ENCODE measurements at places on chromosomes 3 and 15.

DNA sequence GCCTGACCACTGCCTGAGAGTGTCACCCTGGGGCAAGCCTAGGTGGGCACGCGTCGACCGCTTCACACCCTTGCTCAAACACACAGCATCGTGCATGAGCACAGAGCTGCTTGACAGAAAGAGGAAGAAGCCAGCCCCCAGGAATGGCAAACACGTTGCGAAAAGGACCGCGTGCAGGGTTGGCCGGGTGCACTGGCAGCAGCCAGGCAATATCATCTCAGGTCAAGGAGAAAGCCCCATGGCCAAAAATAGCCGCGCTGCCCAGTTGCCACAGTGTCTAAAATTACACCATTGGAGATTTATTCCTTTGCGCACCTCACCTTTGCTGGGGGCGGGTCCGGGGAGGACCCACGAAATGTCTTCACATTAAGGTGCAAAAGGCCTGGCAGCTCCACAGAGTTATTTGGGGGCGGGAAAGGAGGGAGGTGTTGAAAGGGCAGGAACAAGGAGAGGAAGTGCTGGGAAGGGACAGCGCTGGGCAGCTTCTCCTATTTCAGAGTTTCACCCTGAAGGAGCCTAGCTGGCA lies 44.7 kb upstream of the NR2F2 start:
- DNase-seq: no peak

DNA sequence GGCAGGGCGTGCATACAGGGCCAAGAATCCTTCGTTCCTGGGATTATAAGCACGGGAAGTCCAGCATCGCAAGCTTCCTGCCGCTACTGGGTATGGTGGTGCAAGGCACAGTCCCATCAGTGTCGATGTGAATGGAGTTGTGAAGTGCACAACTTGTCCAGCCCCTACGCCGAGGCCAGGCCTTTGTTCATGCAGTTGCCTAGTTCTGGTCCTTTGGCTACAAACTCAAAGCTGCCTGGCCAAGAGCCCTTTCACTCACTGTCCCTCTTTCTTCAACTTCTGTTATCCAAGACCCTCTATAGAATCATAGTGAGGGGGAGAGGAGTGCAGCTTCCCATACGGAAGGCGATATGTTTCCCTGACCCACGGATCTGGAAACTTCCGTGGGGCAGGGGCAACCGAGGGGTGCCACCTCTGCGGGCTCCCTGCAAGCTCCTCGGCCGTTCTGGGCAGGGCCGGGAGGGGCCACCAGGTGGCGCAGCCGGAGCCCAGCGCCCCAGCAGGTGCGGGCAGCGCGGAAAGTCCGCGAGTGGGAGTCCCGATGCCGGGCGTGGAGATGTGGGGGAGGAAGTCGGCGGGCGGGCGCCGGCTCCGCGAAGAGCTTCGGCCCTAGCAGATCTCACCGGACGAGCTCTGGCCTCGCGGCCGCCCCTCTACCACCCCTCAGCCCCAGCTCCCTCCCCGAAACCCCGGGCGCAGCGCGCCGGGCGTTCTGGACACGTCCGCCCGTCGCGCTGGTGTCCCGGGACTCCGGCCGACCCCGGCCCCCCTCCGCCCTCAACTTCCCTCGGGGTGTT lies 693 bp downstream of the RASGRP1 start:
- DNase-seq: peak; percentile 50

GRCh38 chr3:9180764-9181117 lies 68.7 kb downstream of the SRGAP3 start:
- DNase-seq: no peak

GRCh38 chr15:75749820-75750219 lies 37.2 kb upstream of the CSPG4 start:
- no peak for DNase-seq

GRCh38 chr3:88767746-88768145 lies 339.7 kb upstream of the EPHA3 start:
- DNase-seq: no peak

DNA sequence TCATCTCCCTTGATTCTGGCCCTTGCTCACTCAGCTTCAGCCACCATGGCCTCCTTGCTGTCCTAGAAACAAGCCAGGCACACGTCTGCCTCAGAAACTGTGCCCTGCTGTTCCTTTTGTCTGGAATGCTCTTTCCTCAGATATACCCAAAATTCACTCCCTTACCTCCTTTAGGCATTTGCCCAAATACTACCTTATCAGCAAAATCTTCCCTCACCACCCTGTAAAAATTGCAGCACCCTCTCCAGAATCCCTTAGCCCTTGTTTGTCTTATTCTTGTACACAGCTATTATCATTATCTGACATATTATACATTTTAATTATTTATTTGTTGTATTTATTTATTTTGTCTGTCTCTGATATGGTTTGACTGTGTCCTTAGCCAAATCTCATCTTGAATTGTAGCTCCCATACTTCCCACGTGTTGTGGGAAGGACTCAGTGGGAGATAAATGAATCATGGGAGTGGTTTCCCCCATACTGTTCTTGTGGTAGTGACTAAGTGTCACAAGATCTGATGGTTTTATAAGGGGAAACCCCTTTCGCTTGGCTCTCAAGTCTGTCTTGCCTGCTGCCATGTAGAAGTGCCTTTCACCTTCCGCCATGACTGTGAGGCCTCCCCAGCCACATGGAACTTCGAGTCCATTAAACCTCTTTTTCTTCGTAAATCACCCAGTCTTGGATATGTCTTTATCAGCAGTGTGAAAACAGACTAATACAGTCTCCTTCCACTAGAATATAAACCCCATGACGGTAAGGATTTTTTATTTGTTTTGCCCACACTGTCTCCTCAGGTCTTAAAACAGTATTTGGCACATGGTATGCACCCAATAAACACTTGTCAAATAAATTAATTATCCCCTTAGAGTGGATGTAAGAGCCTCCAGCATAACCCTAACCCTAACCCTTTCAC lies 60.0 kb upstream of the STT3B start:
- peak; percentile 34 for DNase-seq

DNA sequence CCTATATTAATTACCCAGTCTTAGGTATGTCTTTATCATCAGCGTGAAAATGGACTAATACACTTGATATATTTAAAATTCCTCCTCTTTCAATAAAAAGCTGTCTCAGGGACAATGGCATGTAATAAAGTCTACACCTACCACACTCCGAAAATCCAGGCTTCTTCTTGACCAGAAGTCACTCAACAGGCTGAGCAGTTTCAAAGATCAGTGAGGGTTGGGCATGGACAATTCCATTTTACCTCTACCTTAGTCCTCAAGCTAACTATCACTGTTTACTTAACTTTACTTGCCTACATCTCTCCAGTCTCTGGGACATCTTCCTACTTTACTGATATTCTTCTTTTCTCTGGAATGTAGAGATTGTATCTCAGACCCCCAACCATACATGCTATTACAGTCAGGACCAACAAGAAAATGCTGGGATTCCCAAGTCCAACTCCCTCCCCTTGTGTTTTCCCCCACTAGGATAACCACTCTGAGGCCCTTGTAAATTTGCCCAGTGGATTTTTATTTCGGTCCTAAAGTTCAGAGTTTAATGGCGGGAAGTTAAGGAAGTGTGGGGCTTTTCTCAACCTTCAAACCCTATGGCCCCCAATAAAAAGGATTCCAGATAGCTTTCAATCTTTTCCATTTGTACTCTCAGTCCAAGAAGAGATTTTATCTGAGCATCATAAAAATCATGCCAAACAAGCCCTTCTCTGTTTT lies 137.1 kb upstream of the TSC22D2 start:
- no peak for DNase-seq

- DNase-seq: peak; percentile 37
These were observed 819 bp upstream of the RPL24 start for GRCh38 chr3:101687142-101687931.

DNA sequence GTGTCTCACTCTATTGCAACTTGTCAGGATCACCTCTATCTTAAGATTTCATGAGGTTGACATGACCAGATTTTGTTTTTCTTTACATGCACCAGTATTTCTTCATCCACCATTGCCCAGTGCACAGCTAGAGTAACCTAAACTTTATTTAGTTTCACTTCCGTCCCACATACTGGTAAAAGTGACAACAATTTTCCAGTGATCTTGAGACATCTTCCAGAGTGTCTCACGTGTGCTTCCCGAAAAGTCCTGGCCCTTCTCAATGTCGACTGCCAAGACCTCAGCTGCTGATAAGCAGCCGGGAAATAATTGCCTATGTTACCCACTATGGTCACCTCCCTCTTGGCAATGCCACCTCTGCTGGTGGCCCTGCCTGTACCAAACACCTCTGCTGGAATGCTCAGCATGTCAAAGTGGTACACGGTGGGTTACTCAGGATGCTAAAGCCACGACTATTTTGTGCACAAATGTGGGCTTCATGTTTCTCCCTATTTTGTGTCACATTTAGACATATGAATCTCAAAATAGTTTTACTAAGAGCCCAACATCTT lies 379.7 kb upstream of the TGFBR2 start:
- DNase-seq: no peak

DNA sequence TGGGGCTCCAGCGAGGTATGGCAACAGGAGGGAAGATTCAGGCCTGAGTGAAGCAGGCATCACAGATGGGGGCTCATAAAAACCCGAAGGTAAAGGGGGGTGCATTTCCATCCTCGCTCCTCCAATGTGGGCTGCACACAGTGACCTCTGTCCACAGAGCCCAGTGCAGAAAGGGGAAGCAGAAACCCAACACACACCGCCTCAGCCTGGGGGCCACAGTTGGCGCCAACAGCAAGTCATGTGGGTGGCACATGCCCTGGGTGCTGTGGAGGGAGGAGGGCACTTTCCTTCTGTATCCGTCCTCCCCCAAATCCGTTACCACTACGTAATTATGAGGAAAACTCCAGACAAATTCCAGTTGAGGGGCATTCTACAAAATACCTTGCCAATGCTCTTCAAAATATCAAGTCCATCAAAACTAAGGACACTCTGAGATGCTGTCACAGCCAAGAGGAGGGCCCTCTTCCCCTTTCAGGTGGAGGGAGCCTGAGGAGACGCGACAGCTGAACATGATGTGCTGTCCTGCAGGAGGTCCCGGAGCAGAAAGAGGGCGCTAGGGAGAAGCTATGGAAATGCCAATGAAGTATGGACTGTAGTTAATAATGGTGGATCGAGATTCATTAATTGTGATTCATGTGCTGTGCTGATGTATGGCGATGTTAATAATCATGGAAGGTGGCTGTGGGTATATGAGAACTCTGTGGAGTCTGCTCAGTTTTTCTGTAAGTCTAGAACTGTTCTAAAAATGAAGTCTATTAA lies 16.4 kb downstream of the APBA2 start:
- DNase-seq: peak; percentile 43

DNA sequence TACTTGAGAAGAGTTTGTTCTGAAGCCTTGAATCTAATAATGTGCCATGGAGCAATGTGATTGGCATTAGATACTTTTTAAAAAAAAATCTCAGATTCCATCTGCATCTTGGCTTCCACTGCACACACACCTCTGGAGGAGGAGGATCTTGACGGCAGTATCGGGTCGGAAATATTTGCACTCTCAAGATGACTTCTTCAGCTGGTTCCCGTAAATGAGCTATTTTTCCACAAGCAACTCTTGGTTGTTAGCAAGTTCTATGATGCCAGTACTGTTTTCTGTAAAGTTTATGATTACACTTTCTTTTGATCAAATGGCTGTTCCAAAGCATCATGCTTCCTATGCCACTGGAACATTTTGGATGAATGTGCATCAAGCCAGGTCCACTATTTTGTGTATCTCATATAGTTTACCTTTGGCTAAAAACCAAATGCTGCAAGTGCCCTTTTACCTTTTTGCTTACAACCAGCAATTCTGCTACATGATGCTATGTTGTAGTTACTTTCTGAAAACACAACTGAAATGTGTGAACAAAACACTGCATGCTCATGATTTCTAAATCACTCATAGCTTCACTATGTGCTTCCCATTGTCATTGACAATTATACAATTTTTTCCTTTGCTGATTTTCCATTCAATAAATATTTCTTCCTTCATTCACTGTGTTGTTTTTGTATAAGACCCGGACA lies 43.8 kb downstream of the CCR3 start:
- no peak for DNase-seq

- no peak for DNase-seq
These were observed 100.0 kb downstream of the THBS1 start for GRCh38 chr15:39680868-39681267.

DNA sequence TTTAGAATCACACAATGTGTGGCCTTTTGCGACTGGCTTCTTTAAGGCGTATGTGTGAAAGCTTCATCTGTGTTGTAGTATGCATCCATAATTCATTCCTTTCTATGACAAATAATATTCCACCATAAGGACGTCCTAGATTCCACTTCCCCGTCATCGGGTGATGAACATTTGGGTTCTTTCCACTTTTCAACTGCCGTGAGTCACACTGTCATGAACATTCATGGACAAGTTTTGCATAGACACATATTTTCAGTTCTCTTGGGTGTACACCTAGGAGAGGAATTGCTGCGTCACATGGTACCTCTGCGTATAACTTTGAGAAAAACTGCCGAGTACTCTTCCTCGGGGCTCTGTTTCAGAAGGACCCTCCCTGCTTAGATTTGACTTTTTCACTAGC lies 97.3 kb downstream of the TOP2B start:
- no peak for DNase-seq

DNA sequence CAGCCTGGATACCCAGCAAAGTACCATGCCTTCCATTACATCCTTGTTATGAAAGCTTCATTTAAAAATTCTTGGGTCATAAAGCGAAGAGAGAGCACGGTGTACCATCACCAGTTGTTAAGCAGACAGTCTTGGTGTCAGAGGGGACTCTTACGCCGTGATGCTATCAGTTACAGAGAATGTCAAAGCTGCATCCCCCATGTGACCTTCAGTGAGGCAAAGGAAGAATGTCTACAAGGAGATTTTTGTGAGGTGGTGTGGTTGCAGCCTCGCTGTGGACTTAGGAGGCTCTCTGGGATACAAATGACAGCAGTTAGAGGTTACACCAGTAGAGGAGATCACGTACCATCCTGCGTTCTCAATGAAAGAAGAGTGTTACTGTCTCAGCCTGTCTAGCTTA lies 278.3 kb downstream of the FEZF2 start:
- DNase-seq: no peak

- no peak for DNase-seq
These were observed 4.0 kb downstream of the CYP8B1 start for GRCh38 chr3:42871592-42872196.

- DNase-seq: no peak
These were observed 63.6 kb downstream of the SCN5A start for GRCh38 chr3:38585791-38586420.

GRCh38 chr3:126438186-126438585 lies 37.5 kb downstream of the ZXDC start:
- DNase-seq: no peak

DNA sequence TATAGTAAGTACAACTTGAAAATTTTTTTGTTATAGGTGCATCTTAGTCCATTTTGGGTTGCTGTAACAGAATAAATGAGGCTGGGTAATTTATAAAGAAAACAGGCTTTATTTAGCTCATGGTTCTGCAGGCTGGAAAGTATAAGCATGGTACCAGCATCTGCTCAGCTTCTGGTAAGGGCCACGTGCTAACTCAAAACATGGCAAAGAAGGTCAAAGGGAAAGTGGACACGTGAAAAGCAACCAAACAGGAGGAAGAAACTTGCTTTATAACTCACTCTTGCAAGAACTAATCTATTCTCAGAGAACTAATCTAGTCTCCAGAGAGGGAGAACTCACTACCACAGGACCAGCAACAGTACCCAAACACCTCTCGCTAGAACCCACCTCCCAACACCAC lies 9.1 kb downstream of the HDGFL3 start:
- DNase-seq: no peak

- no peak for DNase-seq
These were observed 307.1 kb downstream of the RAP2B start for GRCh38 chr3:153469162-153469561.

- DNase-seq: no peak
These were observed 2.2 kb downstream of the ZBED2 start for GRCh38 chr3:111592936-111593335.

Data from SK-MEL-5 (cell line).